ENCODE measurements at places on chromosomes 12 and 14.

- no peak for DNase-seq
Measured at GRCh38 chr12:104590022-104590421, 133.3 kb downstream of the CHST11 start.

DNA sequence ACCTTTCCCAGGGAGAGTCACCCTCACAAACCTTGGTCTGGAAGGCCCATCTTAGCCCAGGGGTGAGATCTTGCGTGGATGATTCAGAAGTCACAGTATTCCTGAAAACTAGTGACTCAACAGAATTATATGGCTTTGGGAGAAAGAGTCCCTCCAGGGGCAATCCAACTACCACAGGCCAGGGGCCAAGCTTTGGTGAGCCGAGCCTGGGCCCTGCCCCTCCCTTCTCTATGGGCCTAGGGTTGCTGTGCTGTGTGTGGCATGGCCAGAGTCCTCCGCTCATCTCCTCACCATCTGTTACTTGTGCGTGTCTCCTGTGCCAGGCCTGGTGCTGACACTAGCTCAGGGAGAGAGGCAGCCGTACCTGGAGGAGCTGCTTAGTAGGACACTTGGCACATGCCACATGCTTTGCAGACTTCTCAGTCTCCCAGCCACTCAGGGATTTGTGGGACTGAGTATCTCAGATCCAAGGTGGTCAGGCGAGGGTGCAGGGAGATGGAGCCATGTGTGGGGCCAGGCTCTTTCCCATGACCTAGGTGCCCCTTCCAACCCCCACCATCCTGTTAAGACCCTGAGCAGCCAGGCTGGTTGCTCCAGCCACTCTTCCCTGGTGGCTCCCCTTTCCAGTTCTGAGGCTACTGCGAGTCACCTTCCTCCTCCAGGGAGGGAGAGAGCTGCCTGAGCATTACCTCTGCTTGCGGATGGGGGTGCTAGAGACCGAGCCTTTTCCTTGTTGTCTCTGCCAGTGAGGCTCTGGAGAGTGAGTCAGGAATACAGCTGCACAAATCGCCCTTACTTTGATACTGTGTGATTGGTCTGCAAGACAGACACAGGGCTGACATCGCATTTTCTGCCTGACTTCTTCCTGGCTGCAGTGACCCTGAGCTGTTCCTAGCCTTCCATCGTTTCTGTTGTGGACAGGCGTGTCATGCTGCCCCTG is 94.1 kb downstream of the SLC25A47 start:
- no peak for DNase-seq

DNA sequence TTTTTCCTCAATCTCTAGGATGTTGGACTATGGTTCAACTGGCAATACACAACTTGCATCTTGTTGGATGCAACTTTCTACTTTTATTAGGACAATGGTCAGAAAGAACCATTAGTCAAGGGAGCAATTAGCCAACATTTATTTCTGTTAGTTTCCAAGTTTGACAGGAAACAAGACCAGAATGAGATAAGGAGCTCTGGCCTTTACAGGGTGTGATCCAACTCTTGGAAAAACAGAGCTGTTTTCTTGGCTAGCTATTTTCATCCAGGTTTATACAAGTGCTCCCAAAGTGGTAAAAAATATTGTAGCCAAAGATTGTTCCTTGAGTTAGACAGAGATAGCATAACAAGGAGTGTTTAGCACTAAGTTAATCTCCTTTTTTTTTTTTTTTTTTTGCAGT is 3.9 kb upstream of the SYNE2 start:
- no peak for DNase-seq

DNA sequence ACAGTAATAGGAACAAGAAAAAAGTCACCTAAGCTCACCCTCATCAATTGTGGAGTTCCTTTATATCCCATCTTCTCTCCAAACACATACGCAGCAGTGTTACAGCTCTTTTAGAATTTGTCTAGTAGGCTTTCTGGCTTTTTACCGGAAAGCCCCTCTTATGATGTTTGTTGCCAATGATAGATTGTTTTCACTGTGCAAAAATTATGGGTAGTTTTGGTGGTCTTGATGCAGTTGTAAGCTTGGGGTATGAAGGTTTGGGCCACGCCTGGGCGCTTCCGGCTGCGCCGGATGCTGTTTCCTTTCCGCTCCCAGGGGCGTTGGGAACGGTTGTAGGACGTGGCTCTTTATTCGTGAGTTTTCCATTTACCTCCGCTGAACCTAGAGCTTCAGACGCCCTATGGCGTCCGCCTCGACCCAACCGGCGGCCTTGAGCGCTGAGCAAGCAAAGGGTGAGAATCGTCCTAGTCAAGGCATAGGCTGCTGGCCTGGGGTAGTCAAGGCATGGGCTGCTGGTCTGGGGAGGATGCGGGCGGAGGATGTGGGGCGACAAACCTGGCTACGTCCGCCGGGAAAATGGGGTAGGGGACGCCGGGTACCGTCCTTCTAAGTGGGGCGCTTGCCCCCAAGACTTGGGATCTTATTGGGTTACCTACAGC is at the start of the genes C12orf57 and RNU7-1:
Gene C12orf57 (plus strand): TSS at position 301 of the 659 bp plus-strand sequence. CDS start 100 bp downstream, at position 401.
Gene RNU7-1 (plus strand): TSS at position 95 of the 659 bp plus-strand sequence.
- DNase-seq, result peak; percentile 97

DNA sequence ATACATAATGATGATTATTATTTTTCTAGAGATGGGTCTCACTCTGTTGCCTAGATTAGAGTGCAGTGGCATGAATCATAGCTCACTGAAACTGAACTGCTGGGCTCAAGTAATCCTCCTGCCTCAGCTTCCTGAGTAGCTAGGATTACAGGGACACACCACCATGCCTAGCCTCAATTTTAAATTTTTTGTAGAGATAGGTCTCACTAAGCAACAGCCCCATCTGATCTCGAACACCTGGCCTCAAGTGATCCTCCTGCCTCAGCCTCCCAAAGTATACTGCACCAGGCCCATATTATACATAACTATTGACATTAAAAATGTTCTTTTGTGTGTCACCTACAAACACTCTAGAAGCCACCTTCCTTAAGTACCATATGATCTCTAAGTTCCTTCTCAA is 3.4 kb downstream of the TXNRD1 start:
- DNase-seq, result no peak

DNA sequence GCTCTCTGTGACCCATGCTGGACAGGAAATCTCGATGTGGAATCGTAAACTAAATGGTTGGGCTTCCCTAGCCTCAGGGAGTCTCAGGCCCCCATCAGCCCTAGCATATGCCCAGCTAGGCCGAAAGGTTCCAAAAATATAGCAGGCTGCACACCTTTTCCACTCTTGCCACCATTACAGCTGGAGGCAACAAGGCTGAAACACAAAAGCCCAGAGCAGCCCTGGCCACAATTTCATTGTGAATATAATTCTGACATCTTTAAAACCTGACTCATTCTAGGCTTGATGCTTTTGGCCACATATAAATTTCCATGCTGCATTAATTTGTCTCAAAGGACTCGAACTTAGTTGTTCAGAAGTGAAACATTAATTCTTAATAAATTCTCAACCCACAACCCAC is 382.2 kb downstream of the GRIN2B start:
- no peak for DNase-seq

DNA sequence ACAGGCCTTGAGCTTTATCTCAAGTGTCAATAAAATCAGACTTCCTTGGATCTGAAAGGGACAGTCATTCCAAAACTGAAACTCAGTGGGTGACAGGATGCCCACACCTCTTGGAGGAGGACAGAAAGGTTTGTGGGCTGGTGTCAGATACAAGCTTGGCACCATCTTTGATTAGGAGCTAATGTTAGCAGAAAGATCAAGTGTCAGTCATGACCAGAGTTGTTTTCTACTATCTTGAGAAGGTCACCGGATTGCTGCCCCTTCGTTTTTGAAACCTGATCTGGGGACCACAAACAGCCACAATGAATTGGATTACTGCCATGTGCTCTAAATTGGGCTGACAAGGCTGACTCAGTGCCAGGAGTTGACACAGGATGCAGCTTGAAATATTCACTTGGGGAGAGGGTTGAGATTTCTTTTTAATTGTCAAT is 88.3 kb downstream of the OTOGL start:
- DNase-seq, result peak; percentile 85

DNA sequence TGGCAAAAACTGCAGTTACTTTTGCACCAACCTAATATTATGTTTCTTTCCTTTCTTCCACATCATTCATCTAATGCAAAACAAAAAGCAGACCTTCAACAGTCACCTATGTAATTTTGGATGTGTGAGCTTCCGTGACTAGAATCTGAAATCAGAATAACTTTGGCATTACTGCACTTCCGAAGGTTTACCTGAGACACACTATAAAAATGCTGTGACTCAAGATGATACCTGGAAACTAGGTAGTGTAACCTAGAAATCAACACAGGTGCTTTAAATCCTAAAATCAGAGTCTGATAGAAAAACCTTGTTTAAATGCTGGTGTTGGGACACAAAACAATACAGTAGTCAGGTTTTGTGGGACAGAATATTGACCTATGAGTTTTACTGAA is 2.2 kb downstream of the BTBD7 start:
- DNase-seq, result no peak

- no peak for DNase-seq
Measured at GRCh38 chr12:119008691-119009221, 27.4 kb downstream of the SRRM4 start.

DNA sequence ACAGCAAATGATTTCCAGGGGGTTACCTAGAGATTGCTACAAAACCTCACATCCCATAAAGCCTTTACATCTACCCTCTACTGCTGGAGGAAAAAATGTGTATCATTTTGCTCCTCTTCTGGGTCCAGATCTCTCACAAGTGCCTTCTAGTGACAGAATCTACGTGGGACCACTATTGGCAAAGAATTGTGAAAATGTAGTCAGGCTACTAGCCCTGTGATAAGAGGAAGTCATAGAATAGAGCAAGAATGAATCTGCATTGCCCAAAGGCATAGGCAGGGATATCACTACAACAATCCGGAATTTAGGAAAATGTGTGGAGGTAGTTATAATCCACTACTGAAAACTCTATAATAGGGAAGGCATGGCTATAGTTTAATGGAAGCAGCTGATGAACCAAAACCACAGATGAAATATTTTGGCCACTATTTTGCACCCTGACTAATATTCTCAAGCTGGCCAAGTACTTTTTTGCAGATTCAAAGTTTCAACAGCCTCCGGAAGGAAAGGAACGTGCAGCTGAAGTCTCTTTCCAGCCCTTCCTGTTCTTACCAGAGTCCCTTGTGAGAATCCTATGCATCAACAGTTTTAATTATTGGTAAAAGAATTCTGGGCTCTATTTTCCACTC is 176.8 kb downstream of the PHLDA1 start:
- DNase-seq, result no peak

DNA sequence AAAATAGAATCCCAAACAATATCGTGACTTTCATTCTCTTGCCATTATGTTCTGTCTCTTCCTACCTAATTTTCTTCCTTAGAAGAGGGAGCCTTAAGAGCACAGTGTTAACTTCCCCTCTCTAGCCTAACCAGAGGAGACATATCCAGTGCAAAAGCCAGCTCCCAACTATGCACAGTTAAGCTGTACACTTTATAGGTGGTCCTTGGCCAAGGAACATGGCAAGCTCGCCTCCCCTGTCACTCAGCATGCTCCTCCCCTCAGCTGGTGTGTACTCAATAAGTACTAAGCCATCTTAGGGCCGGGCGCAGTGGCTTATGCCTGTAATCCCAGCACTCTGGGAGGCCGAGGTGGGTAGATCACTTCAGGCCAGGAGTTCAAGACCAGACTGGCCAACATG is 255.1 kb upstream of the TMPO start:
- no peak for DNase-seq

GRCh38 chr14:22184157-22184829 is 404.7 kb downstream of the DAD1 start:
- DNase-seq, result no peak

- no peak for DNase-seq
Measured at GRCh38 chr12:123139926-123140675, 10.8 kb downstream of the PITPNM2 start.

DNA sequence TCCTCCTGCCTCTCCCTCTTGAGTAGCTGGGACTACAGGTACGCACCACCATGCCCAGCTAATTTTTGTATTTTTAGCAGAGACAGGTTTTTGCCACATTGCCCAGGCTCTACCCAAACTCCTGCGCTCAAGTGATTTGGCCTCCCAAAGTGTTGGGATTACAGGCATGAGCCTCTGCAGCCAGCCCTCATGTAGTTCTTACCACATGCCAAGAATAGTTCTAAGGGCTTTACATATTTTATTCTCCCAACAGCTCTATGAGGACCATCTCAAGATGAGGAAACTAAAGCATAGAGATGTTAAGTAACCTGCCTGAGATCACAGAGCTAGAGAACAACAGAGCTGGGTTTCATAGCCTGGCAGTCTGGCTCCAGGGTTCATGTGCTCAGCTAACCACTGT is 37.9 kb upstream of the ALDH2 start:
- no peak for DNase-seq

DNA sequence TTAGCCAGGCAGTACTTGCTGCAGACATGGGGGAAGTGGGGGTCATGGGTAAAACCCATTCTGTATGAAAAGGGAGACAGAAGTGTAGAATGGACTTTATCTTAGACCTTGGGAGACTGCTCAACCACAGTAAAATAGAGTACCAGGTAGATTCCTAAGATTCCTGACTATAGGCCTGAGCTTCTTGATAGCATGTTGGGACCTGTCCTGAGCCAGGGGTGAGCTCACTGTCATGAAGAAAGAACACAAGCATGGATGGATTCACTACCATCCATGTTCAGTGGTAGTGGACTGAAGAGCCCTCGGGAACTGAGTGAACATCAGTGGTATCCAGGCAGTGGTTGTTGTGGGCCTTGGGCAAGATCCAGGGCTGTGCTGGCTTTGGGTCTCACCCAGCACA is 1003.8 kb downstream of the TMTC2 start:
- DNase-seq, result no peak

DNA sequence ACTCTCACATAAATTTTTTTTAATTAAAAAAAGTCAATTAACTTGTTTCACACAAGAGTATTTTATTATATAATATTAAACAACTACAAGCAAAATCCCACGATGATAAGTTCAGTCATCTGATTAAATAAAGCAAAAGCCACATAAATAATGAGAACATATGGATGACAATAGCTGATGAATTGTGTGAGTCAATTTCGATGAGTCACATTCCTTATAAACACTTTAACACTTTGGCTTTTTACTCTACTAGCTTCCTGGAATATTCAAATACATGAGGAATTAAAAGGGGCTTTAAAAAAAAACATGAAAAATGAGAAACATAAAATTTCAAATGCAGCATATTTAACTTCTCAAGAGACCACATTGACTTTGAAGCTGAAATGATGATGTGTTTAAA is 95.3 kb downstream of the BCAT1 start:
- no peak for DNase-seq

DNA sequence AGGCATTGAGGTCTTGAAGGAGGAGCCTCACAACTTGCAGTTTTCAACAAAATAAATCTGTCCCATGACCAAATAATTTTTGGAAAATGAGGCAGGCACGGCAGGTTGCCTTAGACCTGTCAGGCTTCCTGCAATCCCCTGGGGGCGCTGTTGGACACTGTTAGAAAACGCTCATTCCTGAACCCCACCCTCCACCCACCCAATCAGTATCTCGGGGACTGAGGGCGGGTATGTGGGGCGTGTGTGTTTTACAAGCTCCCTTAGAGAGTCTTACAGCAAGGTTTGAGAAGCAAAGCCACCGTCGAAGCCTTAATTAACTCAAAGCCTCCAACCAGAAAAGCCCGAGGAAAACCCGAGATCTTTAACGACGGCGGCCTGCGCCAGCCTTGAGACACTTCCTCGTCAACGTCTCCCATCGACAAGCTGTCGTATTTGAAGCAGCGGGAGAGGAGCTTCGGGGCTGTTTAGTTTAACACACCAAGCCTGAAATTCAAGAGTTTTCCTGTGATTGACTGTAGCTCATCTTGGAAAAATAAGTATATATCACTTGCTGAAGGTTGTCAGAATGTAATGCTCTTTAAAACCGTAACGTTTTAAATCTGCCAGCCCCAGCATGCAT is 123.0 kb downstream of the GLT1D1 start:
- DNase-seq, result peak; percentile 32

Data from GM12865 (cell line).